ENCODE measurements at places on chromosomes 6 and 20. TPM values are rescaled to one million over a fixed set of nuclear protein-coding genes. Genes with fewer than 3 reads are reported as not detected.
A peak's percentile ranks its signal among the peaks of the same experiment; 100 is the strongest.

The MOG gene
- total RNA-seq: not detected

The E2F1 gene
- 10.4 TPM for total RNA-seq

The ZNF311 gene
- total RNA-seq: 0.17 TPM

The TFAP2D gene
- total RNA-seq: not detected

The CASS4 gene
- total RNA-seq: 0.37 TPM

The DNMT3B gene
- 1.2 TPM for total RNA-seq

The JPH2 gene
- 8.8 TPM for total RNA-seq

The CST5 gene
- not detected for total RNA-seq

The THBD gene
- total RNA-seq: 0.05 TPM

The SLX4IP gene
- total RNA-seq: 4.5 TPM

The PNLDC1 gene
- not detected for total RNA-seq

The ELOVL4 gene
- total RNA-seq: 6.8 TPM

The LHFPL5 gene
- not detected for total RNA-seq

The TCF15 gene
- total RNA-seq: not detected

The SMLR1 gene
- total RNA-seq: not detected

The OPN5 gene
- total RNA-seq: not detected

The OR2B6 gene
- not detected for total RNA-seq

The CASP8AP2 gene
- total RNA-seq: 10.5 TPM

The CTCFL gene
- total RNA-seq: not detected

The NSFL1C gene
- 101 TPM for total RNA-seq

The TAF4 gene
- 9.7 TPM for total RNA-seq

GRCh38 chr20:7189231-7189630 lies 421.7 kb downstream of the BMP2 start:
- no peak overlapping the region for H3K27ac ChIP-seq
- no peaks in the 10 kb centered on the region for H3K4me1 ChIP-seq
- DNase-seq: no peak
- no peaks in the 10 kb centered on the region for H3K27me3 ChIP-seq
- H3K4me3 ChIP-seq: no peak overlapping the region

DNA sequence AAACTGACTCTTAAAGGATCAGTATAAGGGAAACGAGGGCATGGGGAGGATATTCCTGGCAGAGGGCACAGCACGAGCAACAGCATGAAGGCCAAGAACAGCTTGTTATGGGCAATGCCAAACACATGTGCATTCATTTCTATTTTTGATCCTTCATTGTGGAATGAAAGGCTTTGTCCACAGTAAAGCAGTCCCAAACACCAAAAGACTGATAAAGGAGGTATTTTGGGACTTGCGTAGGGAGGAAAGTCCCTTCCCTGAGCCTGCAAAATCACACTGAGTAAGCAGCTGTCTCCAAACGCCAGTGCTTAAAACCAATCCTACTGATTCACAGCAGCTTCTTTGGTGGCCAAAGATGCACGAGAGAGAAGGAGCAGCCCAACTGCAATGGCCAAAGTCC lies 138.2 kb downstream of the UNC5CL start:
- no peak overlapping the region for H3K4me3 ChIP-seq
- H3K27me3 ChIP-seq: peaks cover 3% of the 10 kb centered on the region
- no peaks in the 10 kb centered on the region for H3K4me1 ChIP-seq
- no peak for DNase-seq
- H3K36me3 ChIP-seq: 0 out of 2 replicates have a peak, but pooled peaks cover 5% of the 10 kb centered on the region
- no peak overlapping the region for H3K27ac ChIP-seq

GRCh38 chr6:139091826-139092225 lies 43.1 kb upstream of the HECA start:
- H3K4me1 ChIP-seq: no peaks in the 10 kb centered on the region
- no peaks in the 10 kb centered on the region for H3K36me3 ChIP-seq
- H3K27ac ChIP-seq: no peak overlapping the region
- no peak overlapping the region for H3K4me3 ChIP-seq

DNA sequence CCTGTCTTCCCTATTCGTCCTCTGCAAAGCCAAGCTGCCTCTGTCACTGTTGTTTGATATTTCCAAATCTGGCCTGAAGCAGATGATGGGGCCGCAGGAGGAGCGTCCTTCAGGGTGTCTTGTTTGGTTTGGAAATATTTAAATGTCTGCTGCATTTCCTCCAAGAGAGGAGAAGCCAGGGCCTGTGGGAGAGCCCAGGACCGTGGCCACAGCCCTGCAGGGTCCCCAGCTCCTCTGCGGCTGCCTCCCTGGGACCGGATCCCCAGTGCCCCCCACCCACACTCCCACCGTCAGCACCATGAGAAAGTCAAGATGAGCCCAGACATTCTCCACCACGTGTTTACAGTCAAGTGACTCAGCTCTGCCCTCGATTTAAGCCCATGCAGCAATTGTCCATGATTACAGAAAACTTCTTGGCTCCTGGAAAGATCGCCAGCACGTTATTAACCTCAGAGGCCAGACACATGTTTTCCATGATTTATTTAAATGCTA lies 18.2 kb downstream of the FOXF2 start:
- H3K4me1 ChIP-seq: peaks cover 20% of the 10 kb centered on the region
- no peaks in the 10 kb centered on the region for H3K36me3 ChIP-seq
- H3K27me3 ChIP-seq: peaks cover 2% of the 10 kb centered on the region
- H3K27ac ChIP-seq: peak overlapping the region; percentile 60
- DNase-seq: peak; percentile 40
- H3K4me3 ChIP-seq: no peak overlapping the region

DNA sequence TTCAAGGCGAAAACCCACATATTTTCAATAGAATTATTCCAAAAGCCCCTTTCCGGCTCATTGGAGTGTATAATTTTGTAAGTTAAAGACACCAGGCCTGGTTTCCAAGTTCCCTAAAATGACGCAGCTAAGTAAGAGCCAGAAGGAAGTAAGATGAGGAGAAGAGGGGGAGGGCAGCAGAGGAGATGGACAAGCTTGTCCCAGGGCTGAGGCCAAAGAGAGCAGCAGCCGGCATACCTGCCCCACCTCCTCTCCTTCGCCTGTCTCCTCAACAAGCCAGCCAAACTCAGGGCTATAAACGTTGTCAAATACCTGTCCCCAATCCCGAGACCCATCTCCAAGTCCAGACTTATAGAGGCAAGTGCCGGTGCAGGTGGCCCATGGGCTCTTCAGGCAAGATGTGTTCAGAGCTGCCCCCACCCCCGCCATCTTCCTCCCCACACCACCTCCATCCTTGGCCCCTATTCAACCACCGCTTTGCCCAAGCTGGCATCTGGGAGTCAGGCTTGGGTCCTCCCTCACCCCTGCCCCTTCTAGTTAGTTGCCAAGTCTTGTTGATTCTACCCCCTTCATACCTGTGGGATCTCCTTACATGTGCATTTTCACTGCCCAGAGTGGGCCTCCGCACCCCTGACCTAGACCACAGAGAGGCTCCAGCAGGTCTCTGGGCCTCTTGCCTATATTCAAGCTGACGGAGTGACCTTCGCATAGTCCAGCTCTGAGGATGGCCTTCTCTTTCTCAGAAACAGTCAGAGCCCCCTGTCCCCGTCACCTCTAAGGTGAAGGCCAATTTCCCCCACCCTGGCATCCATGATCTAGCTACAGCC lies 75.7 kb upstream of the SIRPA start:
- peaks cover 87% of the 10 kb centered on the region for H3K4me1 ChIP-seq
- DNase-seq: no peak
- no peaks in the 10 kb centered on the region for H3K36me3 ChIP-seq
- no peaks in the 10 kb centered on the region for H3K27me3 ChIP-seq
- no peak overlapping the region for H3K4me3 ChIP-seq

GRCh38 chr6:65569505-65569904 lies 137.5 kb downstream of the EYS start:
- DNase-seq: no peak
- no peaks in the 10 kb centered on the region for H3K36me3 ChIP-seq
- no peaks in the 10 kb centered on the region for H3K27me3 ChIP-seq
- H3K4me1 ChIP-seq: no peaks in the 10 kb centered on the region
- no peak overlapping the region for H3K4me3 ChIP-seq
- H3K27ac ChIP-seq: no peak overlapping the region

- DNase-seq: no peak
- H3K27me3 ChIP-seq: no peaks in the 10 kb centered on the region
- no peaks in the 10 kb centered on the region for H3K36me3 ChIP-seq
- no peak overlapping the region for H3K27ac ChIP-seq
These were observed 51.1 kb downstream of the MYO6 start for GRCh38 chr6:75800133-75800532.

GRCh38 chr6:151075527-151075926 lies 164.2 kb upstream of the AKAP12 start:
- H3K4me1 ChIP-seq: peaks cover 28% of the 10 kb centered on the region
- no peaks in the 10 kb centered on the region for H3K27me3 ChIP-seq
- H3K36me3 ChIP-seq: peaks cover 63% of the 10 kb centered on the region
- DNase-seq: no peak

- peaks cover 5% of the 10 kb centered on the region for H3K27me3 ChIP-seq
- DNase-seq: peak; percentile 28
- no peaks in the 10 kb centered on the region for H3K36me3 ChIP-seq
- peaks cover 10% of the 10 kb centered on the region for H3K4me1 ChIP-seq
- no peak overlapping the region for H3K4me3 ChIP-seq
- no peak overlapping the region for H3K27ac ChIP-seq
These were observed 4.8 kb upstream of the SRSF12 start for GRCh38 chr6:89122625-89123024.

- H3K4me1 ChIP-seq: peaks cover 81% of the 10 kb centered on the region
- peak overlapping the region; percentile 66 for H3K4me3 ChIP-seq
- H3K27me3 ChIP-seq: no peaks in the 10 kb centered on the region
- H3K36me3 ChIP-seq: peaks cover 21% of the 10 kb centered on the region
- peak overlapping the region; percentile 96 for H3K27ac ChIP-seq
- no peak for DNase-seq
These were observed 6.4 kb downstream of the CASS4 start for GRCh38 chr20:56418385-56418861.

- 0 out of 2 replicates have a peak, but pooled peaks cover 13% of the 10 kb centered on the region for H3K36me3 ChIP-seq
- no peak overlapping the region for H3K27ac ChIP-seq
- H3K4me1 ChIP-seq: no peaks in the 10 kb centered on the region
- H3K27me3 ChIP-seq: peaks cover 5% of the 10 kb centered on the region
- H3K4me3 ChIP-seq: no peak overlapping the region
These were observed 87.6 kb upstream of the FRMD1 start for GRCh38 chr6:168166627-168167026.

GRCh38 chr6:43817192-43817591 lies 47.2 kb downstream of the VEGFA start:
- H3K27me3 ChIP-seq: peaks cover 15% of the 10 kb centered on the region
- H3K4me1 ChIP-seq: peaks cover 6% of the 10 kb centered on the region
- no peak overlapping the region for H3K27ac ChIP-seq
- no peaks in the 10 kb centered on the region for H3K36me3 ChIP-seq
- peak; percentile 27 for DNase-seq
- H3K4me3 ChIP-seq: no peak overlapping the region

GRCh38 chr6:36221674-36222073 lies 25.1 kb downstream of the BRPF3 start:
- DNase-seq: no peak
- H3K27me3 ChIP-seq: no peaks in the 10 kb centered on the region
- H3K4me1 ChIP-seq: peaks cover 7% of the 10 kb centered on the region
- H3K4me3 ChIP-seq: no peak overlapping the region
- peaks cover 18% of the 10 kb centered on the region for H3K36me3 ChIP-seq

- H3K4me1 ChIP-seq: peaks cover 19% of the 10 kb centered on the region
- no peak overlapping the region for H3K4me3 ChIP-seq
- peaks cover 4% of the 10 kb centered on the region for H3K27me3 ChIP-seq
These were observed 101.1 kb downstream of the LY86 start for GRCh38 chr6:6689400-6690143.

- H3K36me3 ChIP-seq: peaks cover 15% of the 10 kb centered on the region
- peak overlapping the region; percentile 10 for H3K27ac ChIP-seq
- no peak overlapping the region for H3K4me3 ChIP-seq
- no peaks in the 10 kb centered on the region for H3K27me3 ChIP-seq
These were observed 218.5 kb downstream of the TMEM242 start for GRCh38 chr6:157104803-157105202.
